Kidney (tissue), 22 donors: ENCODE measurements at places on chromosomes 3 and 15. TPM values are rescaled to one million over a fixed set of nuclear protein-coding genes. Genes with fewer than 3 reads are reported as not detected.

GRCh38 chr3:112231727-112232126 lies 62.3 kb downstream of the SLC9C1 start:
- DNase-seq = no peak

GRCh38 chr3:178949896-178950295 lies 121.7 kb downstream of the ZMAT3 start:
- no peak for DNase-seq

GRCh38 chr3:146646261-146646660 lies 41.1 kb upstream of the PLSCR5 start:
- no peak for DNase-seq

- no peak for DNase-seq
Observed at GRCh38 chr3:151318313-151318712, 1.7 kb upstream of the GPR87 start.

GRCh38 chr3:32996048-32996754 lies 44.8 kb downstream of the CCR4 start:
- DNase-seq = no peak

- DNase-seq = peak; percentile 50
Observed at GRCh38 chr15:73601451-73602445, 31.4 kb downstream of the NPTN start.

GRCh38 chr3:131474115-131474514 lies 28.7 kb downstream of the MRPL3 start:
- DNase-seq = no peak

The HRG gene
- 0.35 TPM for total RNA-seq

The GOLGA8T gene
- total RNA-seq = not detected

The SLCO3A1 gene
- 59.4 TPM for total RNA-seq
